ENCODE measurements at places on chromosomes 2 and 18. TPM values are rescaled to one million over a fixed set of nuclear protein-coding genes. Genes with fewer than 3 reads are reported as not detected.

DNA sequence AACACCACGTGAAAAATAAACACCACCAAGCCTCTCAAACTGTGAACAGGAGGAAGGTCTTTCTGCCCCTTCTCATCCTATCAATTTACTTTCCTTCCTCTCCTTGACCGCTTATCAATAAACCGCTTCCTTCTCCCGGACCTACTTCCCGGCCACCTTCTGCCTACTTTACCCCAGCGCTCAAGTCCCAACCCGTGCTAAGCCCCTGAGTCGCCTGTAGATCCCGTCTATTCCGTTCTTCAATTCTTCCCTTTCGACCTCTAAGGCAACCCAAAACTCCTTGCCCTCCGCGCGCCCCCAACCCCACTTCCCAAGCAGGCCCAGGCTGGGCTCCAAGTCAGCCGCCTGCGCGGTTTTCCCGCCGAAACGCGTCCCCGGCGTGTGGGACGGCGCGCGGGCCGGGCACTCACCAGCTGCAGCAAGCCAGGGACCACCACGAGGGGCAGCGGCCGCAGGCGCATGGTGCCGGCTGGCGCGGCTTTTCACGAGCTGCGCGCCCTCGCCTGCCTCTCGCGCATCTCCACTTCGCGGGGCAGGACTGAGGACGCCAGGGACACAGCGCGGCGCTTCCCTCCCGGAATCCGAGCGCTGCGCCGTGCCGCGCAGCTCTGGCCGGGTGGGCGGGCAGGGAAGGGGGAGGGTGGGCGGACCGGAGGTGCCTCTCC is at the start of gene NXPH2:
Gene NXPH2, minus strand, starts transcription at position 610 of the 665 bp plus-strand sequence. Its CDS starts 149 bp downstream, at position 461.
- DNase-seq = no peak

Gene NYAP2
- total RNA-seq = 0.12 TPM

Gene EPB41L3
- 1.9 TPM for total RNA-seq

GRCh38 chr18:49658823-49659404 is 97.1 kb downstream of the LIPG start:
- no peak for DNase-seq

- no peak for DNase-seq
Observed at GRCh38 chr2:47072018-47072691, 83.0 kb downstream of the STPG4 start.

DNA sequence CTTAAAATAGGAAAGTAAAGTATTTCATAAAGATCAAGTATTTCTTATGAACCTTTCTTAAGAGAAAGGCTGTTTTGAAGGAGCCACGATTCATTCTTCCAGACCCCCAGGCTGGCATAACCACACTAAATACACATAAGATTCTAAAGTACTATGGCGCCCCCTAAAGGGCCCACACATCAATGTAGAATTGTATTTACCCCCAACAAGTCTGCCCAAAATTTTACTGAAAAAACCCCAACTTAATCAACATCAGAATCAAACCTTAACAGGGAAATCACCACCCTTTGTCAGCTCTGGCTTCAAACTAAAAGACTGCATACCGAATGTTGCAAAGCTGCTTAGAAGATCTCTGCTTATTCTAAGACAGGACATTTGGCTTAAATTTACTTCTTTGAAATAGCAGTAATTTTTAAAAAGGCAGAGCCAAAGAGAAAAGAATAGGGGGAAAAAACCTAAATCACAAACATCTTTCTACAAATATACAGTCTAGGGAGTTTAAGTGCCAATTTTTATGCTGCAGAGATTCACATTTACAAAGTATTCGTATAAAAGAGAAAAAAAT is 20.4 kb upstream of the BCL2 start:
- peak; percentile 33 for DNase-seq

Gene MAP4K4
- total RNA-seq = 98.1 TPM

GRCh38 chr2:219247678-219248642 is 2.7 kb downstream of the STK16 start:
- DNase-seq = no peak
